ENCODE measurements at places on chromosomes 16 and 17. TPM values are rescaled to one million over a fixed set of nuclear protein-coding genes. Genes with fewer than 3 reads are reported as not detected.

The TBC1D3L gene
- 59.1 TPM for total RNA-seq

GRCh38 chr16:21194771-21195301 lies 16.5 kb downstream of the ZP2 start:
- H3K27ac ChIP-seq, result no peak overlapping the region
- no peaks in the 10 kb centered on the region for H3K4me1 ChIP-seq
- no peak for DNase-seq
- H3K36me3 ChIP-seq, result no peaks in the 10 kb centered on the region

The KRTAP16-1 gene
- not detected for total RNA-seq

The TEKT5 gene
- 1.1 TPM for total RNA-seq

DNA sequence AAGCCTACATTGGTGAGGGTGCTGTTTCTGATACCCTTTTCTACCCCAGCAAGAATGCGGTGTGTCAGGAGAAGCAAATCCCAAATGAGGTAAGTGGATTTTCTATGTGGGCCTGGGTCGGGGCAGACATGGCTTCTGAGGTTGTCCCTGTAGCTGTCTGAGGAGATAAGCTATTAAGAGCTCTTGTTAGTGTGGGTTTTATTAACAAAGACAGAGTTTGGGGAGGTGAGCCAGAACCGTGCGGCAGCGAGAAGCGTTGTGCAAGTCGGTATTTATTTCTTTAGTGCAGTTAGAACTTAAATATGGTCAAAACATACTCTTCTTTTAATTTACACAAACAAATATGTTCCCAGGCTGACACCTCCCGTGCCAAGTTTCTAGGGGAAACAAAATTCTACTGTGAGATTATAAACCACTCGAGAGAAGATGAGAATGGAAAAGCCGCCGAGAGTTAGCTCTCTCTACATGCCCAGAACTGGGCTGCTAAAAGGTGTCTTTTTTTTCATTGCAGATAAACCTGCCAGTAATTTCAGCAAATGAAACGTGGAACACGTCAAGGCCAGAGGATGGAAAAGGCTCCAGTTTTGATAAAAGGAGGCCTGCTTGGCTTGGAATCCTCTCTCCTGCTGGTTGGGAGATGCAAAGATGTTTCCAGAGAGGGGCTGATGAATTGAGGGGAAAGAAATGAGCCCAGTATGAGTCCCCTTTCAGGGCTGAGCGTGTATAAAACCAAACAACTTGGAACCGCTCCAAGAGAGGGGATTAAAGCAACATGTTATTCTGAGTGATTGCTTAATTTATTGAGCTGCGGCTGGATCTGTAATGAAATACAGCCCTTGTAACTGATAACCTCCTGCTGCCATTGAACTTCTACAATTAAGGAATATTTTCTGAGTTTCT lies 254.6 kb downstream of the MRTFB start:
- H3K4me1 ChIP-seq, result peaks cover 15% of the 10 kb centered on the region
- peaks cover 75% of the 10 kb centered on the region for H3K27me3 ChIP-seq
- peak overlapping the region; percentile 60 for H3K27ac ChIP-seq

GRCh38 chr17:66713533-66714042 lies 121.3 kb upstream of the CACNG5 start:
- no peak for DNase-seq
- no peak overlapping the region for H3K27ac ChIP-seq
- no peaks in the 10 kb centered on the region for H3K36me3 ChIP-seq
- no peaks in the 10 kb centered on the region for H3K27me3 ChIP-seq
- peaks cover 21% of the 10 kb centered on the region for H3K4me1 ChIP-seq

The RNF222 gene
- not detected for total RNA-seq

- H3K4me3 ChIP-seq, result peak within 1 kb of the TSS; percentile 75
- peaks cover 51% of the 10 kb centered on the region for H3K4me1 ChIP-seq
- peaks cover 1% of the 10 kb centered on the region for H3K27me3 ChIP-seq
These were observed at the start of gene TK2 for GRCh38 chr16:66549284-66550131. TK2 (minus strand) TSS chr16:66550122; CDS start chr16:66550061, 61 bp downstream.

DNA sequence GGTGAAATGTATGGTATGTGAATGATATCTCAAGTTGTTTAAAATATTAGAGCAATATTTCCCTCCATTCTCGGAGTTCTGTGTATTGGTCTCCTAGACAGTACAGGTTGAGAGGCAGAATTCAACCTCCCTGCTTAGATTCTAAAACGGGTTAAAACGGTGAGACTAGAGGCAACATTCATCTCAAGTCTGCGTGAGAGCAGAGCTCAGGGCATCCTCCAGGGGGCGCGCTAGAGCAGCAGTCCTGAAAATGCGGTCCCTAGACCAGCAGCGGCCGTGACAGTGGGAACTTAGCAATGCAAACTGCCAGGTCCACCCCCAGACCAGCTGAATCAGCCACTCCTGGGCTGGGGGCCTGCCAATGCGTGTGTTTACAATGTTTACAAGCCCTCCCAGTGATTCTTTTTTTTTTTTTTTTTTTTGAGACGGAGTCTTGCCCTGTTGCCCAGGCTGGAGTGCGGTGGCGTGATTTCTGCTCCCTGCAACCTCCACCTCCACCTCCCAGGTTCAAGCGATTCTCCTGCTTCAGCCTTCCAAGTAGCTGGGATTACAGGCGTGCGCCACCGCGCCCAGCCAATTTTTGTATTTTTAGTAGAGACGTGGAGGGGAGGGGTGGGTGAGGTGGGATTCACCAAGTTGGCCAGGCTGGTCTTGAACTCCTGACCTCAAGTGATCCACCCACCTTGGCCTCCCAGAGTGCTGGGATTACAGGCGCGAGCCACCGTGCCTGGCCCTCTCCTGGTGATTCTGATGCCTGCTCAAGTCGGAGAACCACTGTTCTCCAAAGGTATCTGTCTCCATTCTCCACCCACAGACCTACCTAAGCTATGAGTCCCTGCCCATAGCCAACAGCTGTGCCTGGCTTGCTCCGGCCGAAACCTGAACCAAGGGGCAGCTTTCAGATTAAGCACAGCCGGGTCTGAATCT lies 24.2 kb downstream of the KLHL36 start:
- H3K36me3 ChIP-seq, result no peaks in the 10 kb centered on the region
- DNase-seq, result peak; percentile 60
- no peak overlapping the region for H3K4me3 ChIP-seq

GRCh38 chr16:17563323-17564091 lies 92.7 kb upstream of the XYLT1 start:
- H3K27ac ChIP-seq, result no peak overlapping the region
- no peaks in the 10 kb centered on the region for H3K27me3 ChIP-seq
- no peak overlapping the region for H3K4me3 ChIP-seq
- H3K4me1 ChIP-seq, result peaks cover 18% of the 10 kb centered on the region

DNA sequence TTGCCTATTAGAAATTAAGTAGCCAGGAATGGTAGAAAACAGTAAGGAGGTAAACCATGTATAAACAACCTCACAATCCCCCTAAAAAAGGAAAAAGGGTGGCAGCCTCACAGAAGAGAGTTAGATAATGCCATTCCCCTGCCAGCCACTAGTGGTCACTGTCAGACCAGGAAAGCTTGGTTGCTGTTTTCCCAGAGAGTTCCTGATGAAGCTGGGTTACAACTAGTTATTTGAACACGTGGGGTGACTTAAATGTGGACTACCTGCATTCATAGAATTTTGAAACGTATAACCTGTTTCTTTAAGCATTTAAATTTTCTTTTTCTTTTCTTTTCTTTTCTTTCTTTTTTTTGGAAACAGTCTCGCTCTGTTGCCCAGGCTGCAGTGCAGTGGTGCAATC lies 5.8 kb downstream of the GPRC5C start:
- H3K4me3 ChIP-seq, result no peak overlapping the region
- H3K27ac ChIP-seq, result no peak overlapping the region
- DNase-seq, result no peak
- H3K4me1 ChIP-seq, result peaks cover 15% of the 10 kb centered on the region
- no peaks in the 10 kb centered on the region for H3K27me3 ChIP-seq

DNA sequence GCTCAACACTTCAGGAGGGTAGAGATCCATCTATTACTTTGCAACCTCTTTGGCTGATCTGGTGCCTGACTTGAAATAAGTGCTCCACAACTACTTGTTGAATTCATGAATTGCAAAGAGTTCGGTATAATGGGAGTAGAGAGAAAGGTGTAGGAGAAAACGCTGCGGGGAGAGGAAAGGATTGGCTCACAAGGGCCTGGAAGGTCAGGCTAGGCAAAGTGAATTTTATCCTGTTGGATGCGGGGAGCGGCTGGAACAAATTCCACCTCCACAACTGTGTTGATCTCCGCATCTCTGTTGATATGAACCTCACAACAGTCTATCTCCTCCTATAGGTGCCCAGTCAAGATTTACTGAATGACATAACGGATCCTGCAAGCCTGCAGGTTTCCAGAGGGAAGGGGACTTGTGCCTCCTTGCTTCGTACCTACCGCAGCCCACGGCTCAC lies 684 bp downstream of the SLX4 start:
- no peaks in the 10 kb centered on the region for H3K27me3 ChIP-seq
- peak overlapping the region; percentile 98 for H3K4me3 ChIP-seq
- DNase-seq, result no peak
- H3K27ac ChIP-seq, result peak overlapping the region; percentile 85

- H3K27me3 ChIP-seq, result no peaks in the 10 kb centered on the region
- H3K36me3 ChIP-seq, result peaks cover 7% of the 10 kb centered on the region
- H3K4me3 ChIP-seq, result peak overlapping the region; percentile 88
- peak overlapping the region; percentile 95 for H3K27ac ChIP-seq
- peak; percentile 58 for DNase-seq
These were observed 15.0 kb upstream of the RHOT1 start for GRCh38 chr17:32127158-32127897.

GRCh38 chr16:27819356-27819755 lies 244.2 kb downstream of the GSG1L start:
- DNase-seq, result no peak
- no peaks in the 10 kb centered on the region for H3K36me3 ChIP-seq
- peaks cover 23% of the 10 kb centered on the region for H3K27me3 ChIP-seq
- no peak overlapping the region for H3K27ac ChIP-seq
- peaks cover 17% of the 10 kb centered on the region for H3K4me1 ChIP-seq

The HSD11B2 gene
- total RNA-seq, result 4.1 TPM

GRCh38 chr17:79883202-79883601 lies 44.0 kb upstream of the CBX4 start:
- H3K4me3 ChIP-seq, result no peak overlapping the region
- no peaks in the 10 kb centered on the region for H3K4me1 ChIP-seq
- no peaks in the 10 kb centered on the region for H3K36me3 ChIP-seq
- H3K27ac ChIP-seq, result no peak overlapping the region

DNA sequence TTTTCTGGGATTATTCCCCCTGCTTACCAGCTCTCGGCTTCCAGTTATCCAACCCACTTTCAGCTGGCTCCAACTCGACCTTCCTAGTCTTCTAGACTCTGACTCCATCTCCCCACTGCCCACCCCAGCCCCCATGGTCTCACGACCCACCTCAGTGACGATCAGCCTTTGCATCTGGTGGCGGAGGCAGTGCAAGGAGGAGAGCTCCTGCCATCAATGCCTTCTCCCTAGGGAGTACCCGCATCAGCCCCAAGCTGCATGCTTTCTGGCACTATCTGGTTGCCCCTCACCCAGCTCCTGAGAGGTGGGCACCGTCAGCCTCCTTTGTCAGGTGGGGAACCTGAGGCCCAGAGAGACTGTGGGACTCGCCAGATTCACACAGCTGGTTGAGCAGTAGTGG lies 72.6 kb upstream of the RPL38 start:
- H3K4me3 ChIP-seq, result no peak overlapping the region
- peaks cover 37% of the 10 kb centered on the region for H3K27me3 ChIP-seq
- no peak for DNase-seq
- H3K27ac ChIP-seq, result no peak overlapping the region
- H3K4me1 ChIP-seq, result no peaks in the 10 kb centered on the region
- H3K36me3 ChIP-seq, result no peaks in the 10 kb centered on the region

Measured in mesothelial cell of epicardium (in vitro differentiated cells).